Left cardiac atrium (tissue), 4 donors: ENCODE measurements at places on chromosomes 12 and 14. TPM values are rescaled to one million over a fixed set of nuclear protein-coding genes. Genes with fewer than 3 reads are reported as not detected.

Gene ASCL1
- total RNA-seq: not detected

Gene ANO4
- 0.71 TPM for total RNA-seq

Gene CD69
- total RNA-seq: 1.7 TPM

Gene EFS
- total RNA-seq: 5.8 TPM

Gene ACACB
- 172 TPM for total RNA-seq

Gene AQP2
- total RNA-seq: 0.09 TPM

Gene CISTR
- 1.9 TPM for total RNA-seq

DNA sequence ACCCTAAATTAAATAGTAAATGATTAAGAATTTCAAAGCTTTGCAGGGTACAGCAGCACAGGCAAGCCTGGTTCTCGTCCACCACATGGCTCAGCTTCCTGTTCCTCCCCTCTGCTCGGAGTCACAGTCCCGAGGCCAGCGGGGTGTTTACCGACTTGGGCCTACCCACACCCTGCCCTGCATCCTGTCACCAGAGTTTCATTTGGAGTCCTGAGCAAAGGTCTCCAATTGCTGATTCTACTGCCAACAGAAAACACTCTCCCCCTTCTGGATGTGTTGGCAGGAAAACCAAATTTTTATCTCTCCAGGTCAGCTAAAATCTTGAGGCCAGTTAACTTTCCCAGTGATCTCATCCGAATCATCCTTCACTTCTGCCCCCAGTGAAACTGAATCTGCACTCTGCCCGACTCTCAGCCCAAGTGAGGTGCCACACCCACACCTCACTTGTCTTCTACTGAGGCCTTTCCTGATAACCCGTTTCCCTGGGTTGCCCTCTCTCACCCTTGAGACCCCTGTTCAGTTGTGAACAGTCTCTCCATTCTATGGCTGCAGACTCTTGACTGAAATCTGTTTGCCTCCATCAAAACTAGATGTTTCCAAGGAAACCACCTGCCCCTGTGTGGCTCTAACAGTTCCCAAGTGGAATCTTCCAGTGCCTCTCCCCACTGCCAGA is 71.2 kb downstream of the VCPKMT start:
- peak; percentile 88 for DNase-seq

DNA sequence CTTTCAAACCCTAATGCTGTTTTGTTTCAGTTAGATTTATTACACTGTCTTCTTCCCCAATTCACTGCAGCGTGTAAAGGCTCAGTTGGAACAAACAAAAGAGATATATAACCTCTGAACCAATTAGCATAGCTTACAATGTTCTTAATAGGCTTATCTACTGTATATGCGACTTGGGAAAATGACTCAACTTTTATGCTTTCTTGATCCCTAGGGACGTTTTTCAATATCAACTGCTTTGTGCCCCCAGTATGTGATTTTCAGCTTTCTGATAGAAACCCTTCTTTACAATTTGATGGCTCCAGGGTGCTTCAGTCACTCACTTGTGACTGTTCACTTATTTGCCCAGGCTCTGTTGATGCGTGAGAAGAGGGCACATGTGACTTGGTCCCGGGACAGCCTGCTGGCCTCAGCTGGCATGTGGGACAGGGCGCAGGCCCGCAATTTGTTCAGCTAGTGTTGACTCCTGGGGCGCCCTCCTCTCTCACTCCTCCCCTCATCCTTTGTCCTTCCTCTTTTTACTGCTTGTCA is 107.1 kb downstream of the TMTC2 start:
- no peak for DNase-seq

DNA sequence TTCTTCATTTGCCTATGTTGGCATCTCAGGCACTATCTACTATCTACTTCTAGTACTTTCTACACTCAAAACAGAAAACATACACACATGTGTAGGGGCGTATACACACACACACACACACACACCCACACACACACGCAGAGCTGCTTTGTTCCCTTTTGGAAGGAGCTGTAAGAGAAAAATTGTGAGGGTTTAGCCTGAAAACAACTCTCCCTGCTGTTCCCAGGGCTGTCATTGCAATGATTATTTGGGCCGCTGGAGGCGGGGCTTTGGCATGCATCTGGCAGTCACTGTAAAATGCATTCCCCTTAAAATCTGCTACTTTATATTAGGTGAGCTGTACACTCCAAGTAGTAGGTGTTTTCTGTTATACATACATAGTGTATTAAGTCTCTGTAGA is 29.1 kb upstream of the SLC38A2 start:
- DNase-seq: no peak

DNA sequence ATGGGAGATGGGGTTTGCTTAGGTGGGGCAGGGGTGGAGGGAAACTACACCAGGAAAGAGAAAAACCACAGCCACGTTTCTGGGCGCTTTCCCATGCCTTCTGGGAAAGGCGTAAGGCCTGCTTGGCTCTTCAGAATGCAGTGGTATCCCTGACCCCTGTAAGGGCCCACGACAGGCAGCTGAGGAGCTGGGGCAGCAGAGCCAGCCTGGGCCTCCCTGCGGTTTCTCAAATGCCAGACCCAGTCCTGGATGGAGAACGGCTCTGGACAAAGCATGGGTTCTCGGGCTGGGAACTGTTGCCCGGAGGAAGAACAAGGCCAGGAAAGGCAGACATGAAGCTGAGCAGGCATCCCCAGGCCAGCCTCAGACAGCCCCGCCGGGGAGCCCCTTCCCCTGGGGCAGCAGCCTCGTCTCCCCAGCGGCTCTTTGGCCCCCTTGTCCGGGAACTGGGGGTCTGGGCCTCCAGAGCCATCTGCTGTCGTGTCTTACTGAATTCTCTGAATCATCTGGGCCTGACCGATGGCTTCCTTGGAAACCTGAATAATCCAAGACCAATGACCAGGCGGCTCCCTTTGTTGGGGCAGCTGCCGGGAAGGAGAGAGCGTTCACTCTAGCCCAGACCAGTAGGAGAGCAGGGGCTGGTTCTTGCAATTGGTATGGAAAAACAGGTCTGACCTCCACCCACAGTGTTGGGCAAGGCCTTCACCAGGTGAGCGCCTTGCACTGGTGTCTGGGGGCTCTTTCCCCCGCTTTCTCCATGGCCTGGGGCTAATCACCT is 64.0 kb upstream of the RIN3 start:
- no peak for DNase-seq

DNA sequence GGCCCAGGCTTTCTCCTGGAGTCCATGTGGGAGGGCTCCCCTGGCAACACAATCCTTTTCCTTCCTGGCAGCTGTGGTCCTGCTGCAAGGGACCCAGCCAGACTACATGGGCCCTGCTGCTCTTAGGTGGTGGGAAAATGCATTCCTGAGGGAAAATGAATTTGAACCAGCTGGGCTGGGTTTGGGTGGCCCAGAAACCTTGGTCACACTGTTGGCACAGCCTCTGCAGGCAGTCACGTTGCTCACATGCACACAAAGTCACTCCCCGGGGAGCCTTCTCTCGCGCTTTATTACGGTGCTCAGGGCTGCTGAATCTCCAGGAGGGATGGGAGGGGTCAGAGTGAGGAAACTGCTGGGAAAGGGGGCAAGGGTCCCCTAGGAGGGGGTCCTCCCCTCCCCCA is 17.2 kb downstream of the PLEKHG3 start:
- peak; percentile 56 for DNase-seq

GRCh38 chr12:95593266-95593871 is 42.1 kb upstream of the USP44 start:
- DNase-seq: peak; percentile 70

DNA sequence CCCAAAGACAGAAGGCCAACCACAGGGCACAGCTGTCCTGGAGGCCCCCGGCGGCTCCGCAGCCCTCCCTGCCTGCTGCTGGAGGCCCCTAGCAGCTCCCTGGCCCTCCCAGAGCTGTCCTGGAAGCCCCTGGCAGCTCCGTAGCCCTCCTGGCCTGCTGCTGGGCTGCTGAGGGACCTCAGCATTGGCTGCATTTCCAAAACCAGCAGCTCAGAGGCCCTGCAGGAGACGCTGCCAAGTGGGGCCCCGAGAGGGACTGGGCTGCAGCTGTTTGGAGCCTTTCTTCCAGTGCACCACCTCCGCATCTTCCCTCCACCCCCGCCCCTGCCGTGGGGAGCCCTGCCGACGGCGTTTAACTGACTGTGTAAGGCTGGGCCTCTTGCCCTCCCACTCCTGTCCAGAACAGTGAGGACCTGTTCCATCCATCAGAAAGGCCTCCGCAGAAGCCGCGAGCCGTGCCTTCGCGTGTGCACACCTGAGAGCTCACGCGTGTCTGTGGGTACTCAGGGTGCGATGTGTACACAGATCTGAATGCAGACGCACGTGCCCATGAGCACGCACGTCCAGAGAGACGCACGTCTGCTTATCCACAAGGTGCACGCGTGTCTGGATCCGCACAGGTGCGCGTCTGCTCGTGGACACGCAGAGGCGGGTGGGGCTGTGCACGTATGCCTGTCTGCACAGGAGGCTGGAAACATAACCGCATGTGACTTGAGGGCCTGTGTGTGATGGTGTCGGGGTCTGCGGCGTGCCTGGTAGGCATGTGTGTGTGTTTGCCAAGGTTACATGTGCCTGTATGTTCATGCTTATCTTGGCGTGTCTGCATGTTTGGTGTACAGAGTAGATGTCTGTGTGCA is 57.0 kb upstream of the FBRSL1 start:
- DNase-seq: no peak

DNA sequence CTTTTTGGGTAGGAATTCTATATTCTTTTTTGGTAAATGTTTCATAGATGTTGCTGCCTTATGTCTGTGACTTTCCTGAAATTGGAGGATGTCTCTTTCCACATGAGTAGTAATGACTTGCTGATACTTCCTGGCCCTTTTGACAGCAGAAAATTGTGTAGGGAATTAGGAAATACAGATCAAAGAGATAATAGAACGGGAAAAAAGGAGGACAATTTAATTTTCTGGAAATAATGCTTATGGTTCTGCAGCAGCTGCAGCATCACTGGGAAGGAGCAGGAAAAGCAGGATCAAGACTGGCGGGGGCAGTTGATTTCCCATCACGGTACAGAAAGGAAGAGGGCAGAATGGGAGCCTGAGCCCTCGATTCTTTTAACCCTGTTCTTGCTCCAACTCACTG is 68.8 kb upstream of the PZP start:
- DNase-seq: no peak
